HL-60 (cell line): ENCODE measurements at places on chromosomes 2 and 18.

GRCh38 chr2:204312105-204312504, 233.2 kb upstream of the PARD3B start:
- DNase-seq: no peak

DNA sequence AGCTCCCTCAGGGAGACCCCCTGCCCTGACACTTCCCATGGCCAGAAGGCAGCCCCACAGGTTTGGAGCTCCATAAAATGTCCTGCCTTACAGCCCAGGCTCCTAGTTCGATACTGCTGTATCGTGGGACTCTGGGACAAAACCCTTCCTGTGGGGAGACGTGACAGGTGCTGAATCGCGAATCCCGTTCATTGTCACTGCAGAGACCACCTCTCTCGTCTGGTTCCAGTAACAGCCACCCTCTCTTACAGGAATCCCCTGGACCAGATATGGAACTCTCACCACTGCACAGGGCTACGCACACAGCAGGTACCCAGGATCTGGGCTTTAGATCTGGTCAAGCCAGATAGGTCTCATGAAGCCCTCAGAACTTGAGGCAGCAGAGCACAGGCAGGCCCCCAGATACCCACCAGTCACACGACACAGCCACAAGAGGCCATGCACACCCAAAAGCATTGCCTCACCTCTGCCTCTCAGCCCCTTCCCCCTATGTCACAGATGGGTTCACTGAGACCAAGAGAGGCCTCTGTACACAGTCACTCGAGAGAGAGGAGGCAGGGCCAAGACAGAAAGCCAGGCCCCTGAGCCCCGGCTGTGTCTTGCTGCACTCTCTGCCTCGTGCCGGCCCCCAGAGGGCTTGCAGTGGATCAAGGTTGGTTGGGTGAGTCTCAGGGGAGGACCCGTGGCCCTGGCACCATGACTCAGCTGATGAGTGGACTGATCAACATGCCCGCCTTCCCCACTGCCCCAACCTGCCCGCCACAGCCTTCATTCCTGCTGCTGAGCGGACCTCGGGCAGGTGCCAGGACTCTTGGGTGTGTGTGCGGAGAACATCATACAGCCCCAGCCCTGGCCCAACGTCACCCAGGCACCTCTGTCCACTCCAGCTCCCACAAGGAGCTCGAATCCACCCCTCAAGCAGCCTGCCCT, 7.6 kb downstream of the SDC1 start:
- DNase-seq: no peak

GRCh38 chr2:30763151-30763660, 44.0 kb downstream of the CAPN13 start:
- no peak for DNase-seq

DNA sequence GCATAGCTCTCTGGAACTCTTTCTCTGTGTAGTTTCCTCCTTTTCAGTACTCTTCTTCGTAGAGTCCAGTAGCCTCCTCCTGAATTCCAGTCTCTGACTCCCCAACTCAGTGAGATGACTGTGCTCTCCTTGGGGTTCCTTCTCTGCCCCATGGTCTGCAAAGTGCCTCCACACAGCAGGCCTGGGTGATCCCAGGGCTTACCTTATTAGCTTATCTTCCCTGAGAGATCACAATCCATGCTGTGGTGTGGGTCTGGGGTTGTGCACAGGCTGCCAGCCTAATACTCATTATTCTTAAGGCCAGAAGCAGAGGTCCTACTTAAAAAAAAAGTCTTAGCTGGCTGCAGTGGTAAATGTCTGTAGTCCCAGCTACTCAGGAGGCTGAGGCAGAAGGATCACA, 4.6 kb upstream of the GPR39 start:
- no peak for DNase-seq

DNA sequence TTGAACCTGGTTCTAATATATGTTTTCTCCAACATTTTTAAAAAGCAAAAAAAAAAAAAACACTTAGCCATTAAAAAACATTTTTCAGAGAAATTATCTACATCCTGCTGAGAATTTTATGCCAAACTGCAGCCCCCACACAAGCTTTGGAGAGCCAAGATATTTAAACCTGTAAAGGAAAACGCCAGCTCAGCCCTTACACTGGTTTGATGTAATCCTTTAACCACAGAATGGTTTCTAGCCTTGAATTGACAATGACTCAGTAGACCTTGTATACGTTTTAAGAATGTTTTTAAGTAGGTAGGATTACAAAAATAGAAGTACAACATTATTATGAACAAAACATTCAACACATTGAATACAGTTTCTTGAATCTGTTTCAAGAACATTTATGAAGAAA, 113.6 kb downstream of the BABAM2 start:
- DNase-seq: no peak

DNA sequence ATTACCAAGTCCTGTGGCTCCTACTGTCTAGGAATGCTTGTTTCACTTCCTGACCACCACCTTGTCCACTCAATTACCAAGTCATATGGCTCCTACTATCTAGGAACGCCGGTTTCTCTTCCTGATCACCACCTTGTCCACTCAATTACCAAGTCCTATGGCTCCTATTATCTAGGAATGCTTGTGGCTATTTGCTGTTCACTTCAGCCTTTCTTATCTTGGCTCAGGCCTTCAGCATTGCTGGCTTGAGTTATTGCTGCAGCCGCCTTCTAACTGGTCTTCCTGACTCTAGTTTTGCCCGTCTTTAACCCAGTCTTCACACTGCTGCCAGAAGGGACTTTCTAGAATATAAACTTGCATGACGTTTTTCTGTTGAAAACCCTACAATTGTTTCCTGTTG, 82.5 kb upstream of the GAREM1 start:
- DNase-seq: no peak

DNA sequence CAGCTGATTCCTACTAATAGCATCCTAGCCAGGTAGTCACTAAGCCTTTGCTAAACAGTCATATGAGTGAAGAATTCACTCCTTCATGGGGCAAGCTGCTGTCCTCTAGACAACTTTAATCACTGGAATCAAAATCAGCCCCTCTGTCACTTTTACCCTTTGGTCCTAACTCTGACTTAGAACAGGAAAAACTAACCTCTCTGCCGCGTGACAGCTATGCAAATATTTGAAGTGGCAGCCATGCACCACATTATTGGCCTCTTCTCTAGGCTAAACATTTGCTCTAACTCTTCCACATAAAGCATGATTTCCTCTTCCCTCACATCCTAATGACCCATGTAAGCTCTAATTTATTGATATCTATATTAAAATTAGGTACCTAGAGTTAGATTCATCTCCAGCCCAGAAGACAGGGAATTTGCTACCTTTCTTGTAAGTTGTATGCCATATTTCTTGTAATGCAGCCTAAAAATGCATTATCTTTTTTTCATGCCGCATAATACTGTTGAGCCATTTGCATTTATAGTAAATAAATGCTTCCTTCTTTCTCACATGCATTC, 12.8 kb upstream of the ONECUT2 start:
- no peak for DNase-seq

GRCh38 chr18:68178921-68179320, 536.0 kb downstream of the TMX3 start:
- no peak for DNase-seq

DNA sequence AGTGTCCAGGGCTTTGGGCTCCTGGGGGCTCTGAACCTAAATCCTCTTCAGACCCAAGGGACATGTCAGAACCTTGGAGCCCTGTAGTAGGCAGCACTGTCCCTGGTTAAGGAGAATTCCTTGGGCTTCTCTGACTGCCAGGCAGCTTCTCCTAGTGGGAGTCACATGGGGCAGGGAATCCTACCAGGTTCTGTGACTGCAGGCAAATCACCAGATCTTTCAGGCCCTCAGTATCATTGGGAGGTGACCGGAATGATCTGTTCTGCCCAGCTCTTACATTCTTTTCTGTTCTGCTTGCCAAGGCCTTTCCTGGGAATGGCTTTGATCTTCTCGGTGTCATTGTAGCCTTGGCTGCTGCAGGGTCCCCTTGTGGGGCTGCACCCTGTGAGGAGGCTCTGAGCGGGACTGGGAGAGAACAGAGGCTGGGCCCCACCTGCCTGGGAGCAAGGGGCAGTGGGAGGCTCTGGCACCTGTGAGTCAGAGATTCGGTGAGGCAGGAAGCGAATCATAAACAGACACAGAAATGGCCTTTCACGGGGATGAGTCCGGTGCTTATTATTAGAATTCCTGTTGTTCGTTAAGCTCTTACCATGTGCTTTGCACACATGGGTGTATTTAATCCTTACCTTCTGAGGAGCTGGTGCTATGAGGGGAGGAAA, 14.1 kb downstream of the CEP68 start:
- no peak for DNase-seq

- DNase-seq: no peak
These were observed 20.3 kb upstream of the ASB1 start for GRCh38 chr2:238406221-238406997.

GRCh38 chr2:54983345-54984220, 66.7 kb downstream of the RTN4 start:
- DNase-seq: no peak

DNA sequence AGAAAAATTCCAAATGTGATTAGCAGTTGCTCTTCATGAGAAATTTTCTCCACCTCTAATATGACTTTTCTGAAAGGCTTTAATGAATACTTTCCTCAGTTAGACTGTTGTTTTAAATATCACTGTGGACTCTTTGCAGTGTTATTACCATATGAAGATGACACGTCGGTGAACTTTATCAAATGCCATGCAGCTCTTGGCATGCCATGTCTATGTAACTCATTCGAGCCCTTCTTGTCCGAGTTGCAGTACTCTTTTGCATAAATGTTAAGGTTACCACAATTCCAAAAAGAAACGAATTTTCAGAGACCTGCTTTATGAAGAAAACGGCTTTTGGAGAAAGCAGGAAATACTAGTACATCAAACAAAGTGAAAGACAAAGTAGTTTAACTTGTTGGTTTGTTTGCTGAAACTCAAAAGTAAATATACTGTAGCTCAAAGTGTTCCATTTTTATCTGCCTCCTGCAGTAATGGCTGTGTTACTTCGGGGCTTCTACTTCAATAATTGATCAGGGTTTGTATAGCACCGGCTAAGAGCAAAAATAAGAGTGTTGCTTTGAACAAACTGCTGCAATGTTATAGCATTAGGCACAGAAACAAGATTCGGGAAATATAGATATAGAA, 204.1 kb downstream of the ARHGAP15 start:
- no peak for DNase-seq

- DNase-seq: no peak
These were observed 21.5 kb downstream of the SLC4A5 start for GRCh38 chr2:74321737-74322136.

GRCh38 chr18:69996417-69996816, 48.7 kb upstream of the CD226 start:
- no peak for DNase-seq

- DNase-seq: no peak
These were observed 199.9 kb downstream of the PMAIP1 start for GRCh38 chr18:60099709-60100108.

GRCh38 chr18:22363867-22364463, 53.8 kb downstream of the CTAGE1 start:
- DNase-seq: no peak

- DNase-seq: no peak
These were observed 125.1 kb upstream of the HAAO start for GRCh38 chr2:42917425-42917927.

DNA sequence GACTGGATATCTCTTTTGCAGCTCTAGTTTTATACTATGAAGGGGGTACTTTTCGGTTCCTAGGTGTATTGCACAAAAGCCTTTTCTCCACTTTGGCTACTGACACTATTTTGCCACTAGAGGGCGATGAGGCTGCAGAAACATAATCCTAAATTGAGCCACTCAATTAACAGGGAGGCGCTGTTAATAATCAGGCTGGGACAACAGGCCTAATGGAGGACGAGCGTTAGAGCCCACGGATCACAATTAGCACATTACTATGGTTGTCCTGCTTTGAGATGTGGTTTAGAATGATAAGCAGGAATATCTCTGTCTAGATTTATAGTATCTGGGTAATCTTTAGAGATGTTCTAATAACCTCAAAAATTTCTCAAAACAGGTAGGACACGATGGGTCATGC, 62.2 kb upstream of the PMAIP1 start:
- peak; percentile 63 for DNase-seq

DNA sequence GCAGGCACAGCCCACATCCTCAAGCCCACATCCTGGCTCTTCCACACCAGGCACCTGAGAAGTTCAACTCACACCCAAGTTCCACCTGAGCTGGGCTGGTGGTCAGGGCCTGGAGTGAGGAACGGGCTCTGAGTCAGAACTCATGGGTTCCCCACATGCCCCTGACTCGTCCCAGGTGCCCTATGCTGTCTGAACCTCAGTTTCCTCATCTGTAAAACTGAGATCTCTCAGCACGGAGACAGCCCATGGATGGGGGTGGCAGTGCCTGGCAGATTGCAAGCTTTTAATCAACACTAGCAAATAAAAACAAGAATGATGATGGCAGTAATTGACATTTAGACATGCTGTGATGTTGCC, 307.8 kb downstream of the NDUFA10 start:
- DNase-seq: no peak

DNA sequence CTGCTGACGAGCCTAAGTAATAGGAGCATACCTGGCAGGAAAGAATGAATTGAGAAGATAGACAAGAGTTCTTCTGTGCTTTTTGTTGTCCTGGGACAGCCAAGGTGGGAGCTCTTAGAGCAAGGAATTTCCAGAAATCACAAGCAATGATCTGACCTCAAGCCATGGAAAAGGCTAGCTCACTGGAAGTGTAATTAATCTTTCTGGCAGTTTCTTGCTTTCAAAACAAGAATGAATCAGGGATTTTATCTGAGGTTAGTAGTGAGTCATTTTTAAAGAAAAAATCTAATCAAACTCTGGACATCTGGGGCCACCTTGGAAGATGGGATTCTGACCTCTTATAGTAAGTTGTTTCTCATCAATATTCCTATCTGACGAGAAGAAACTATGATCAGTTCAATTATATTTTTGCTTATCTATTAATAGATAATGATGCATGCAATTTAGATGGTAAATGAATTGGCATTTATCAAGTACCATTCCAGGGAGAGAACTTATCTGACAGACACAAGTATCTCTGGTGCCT, 98.0 kb downstream of the ADCYAP1 start:
- DNase-seq: no peak

- no peak for DNase-seq
These were observed 140.8 kb upstream of the SETBP1 start for GRCh38 chr18:44539926-44540325.

- DNase-seq: peak; percentile 49
These were observed 79.4 kb upstream of the ASB18 start for GRCh38 chr2:236343400-236344161.

DNA sequence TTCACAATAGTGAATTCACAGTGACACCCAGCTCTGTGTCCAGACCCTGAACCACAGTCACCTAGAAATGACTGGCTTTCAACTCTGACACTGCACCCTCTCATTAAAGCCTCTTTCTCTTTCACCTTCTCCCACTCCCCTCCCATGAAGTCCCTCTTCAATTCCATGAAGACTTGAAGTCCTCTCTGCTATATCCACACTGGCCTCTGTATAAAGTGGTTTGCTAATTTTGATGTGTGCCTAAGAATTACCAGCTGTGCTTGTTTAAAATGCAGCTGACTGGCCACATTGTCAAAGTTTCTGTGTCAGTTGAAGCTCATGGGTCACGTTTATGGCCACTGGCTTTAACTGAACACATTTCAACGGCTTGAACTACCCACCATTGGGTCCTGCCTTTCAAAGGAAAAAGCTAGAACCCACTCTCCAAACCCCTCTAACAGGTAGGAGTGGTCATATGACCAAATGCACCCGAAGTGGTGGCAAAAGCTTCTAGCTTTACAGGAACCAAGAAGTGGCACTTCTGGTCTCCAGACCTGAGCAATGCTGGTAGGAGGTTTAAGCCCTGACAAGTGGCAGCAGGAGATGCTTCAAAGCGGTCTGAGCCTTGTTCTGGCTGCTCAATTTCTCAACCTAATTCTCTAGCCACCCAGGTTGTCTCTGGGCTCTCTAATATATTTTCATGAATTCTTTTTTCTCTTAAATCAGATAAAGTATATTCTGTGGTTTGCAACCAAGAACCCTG, 34.2 kb downstream of the B4GALT6 start:
- no peak for DNase-seq
